Non-pigmented ciliary epithelial cell (primary cell): ENCODE measurements at places on chromosomes 3 and 15.

DNA sequence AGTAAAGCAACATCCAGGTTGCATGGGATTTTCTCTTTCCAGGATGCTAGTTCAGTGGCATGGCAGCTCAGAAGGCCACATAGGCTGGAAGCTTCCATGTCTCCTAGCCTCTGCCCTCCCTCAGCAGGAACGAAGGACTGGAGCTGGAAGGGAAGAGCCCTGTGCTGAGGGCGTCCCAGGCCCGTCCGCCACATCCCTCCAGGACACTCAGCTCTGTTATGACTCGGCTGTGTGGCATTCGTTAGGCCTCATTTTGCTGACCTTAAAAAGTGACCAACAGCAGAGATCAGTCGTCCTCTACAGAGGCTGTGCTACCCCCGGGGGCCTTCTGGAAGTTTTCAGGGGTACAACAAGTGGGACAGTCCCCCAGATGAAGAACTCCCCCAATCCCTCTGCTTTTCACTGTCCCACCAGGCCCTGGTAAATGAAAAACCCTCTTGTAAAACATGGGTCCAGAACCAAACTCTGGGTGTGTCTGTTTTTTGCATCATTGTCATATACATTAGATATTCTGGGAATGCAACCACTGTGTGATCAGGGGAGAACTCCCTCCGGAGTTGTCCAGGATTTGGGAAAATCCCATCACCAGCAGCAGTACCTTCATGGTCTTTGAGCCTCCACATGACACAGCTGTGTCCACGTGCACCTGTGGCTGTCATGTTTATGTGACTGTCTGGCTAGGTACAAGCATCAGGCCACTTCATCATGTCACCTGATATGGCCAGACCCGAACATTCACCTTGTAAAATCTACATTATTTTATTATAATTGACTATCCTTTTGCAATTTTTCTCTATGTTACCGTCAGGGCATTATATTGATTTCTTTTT, 149.9 kb downstream of the OR4M2 start:
- DNase-seq = no peak

DNA sequence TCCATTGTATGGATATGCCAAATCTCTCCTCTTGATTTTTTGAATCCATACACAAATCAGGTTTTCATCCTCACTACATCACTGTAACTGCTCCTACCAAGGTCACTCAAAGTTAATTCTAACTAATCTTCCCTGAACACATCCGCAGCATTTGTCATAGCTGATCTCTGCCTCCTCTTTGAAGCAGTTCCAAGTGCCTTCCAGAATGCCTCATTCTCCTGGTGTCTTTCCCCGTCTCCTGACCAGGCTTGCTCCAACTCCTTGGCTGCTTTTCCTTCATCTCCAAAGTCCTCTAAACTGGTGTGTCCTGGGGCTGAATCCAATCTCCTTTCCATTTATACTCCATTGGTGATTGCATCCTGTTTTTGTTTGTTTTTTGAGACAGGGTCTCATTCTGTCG, 26.8 kb downstream of the KLHDC8B start:
- DNase-seq = no peak

GRCh38 chr15:56783156-56783856, 50.0 kb upstream of the ZNF280D start:
- DNase-seq = no peak

DNA sequence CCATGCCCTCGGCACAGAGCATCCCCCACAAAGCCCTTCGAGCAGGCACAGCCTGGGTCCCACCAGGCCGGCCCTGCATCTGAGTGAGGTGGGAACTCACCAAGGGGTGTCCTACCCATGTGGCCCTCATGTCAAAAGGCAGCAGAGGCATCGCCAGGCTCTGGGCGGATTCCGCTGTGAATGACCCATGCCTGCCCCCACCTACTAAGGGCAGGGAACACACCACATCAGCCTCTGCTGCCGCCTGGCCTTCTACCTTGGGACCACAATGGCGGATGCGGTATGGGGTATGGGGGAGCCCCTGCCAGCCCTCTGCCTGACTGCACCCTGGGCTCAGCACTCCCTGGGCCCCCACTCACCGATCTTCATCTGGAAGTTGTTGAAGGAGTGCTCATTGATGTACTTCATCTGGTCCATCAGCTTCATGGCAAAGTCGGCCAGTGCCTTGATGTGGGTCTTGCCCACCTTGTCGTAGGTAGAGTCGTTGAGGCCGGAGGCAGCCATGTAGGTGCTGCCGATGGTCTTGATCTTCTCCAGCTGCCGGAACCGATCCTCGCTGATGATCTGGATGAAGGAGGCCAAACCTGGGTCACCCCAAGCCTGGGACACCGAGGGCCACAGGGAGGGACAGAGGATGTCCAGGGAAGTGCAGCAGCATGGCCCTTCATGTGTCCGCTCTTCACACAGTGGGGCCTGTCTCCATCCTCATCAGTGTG, 87.8 kb downstream of the SEC22A start:
- DNase-seq = no peak

DNA sequence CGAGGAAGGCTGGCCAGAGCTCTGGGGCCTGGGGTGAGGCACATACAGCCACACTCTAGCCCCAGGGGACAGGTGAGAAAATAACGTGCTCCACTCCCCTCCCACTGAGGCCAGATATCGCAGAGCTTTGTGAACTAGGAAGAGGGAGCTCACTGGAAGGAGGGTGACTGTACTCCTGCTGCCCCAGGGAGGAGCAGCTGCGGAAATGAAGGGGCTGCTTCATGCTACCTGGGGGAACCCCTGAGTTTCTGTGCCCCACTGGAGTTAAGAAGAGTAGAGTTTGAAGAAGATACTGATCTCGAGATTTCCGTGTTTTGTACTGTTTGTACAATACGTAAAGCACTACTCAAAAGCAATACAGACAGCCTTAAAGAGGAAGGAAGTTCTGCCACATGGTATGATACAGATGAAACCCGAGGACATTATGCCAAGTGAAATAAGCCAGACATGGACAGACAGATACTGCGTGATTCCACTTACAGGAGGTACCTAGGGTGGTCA, 44.6 kb downstream of the CMTM6 start:
- no peak for DNase-seq

- DNase-seq = no peak
Measured at GRCh38 chr15:39638041-39638440, 57.2 kb downstream of the THBS1 start.

DNA sequence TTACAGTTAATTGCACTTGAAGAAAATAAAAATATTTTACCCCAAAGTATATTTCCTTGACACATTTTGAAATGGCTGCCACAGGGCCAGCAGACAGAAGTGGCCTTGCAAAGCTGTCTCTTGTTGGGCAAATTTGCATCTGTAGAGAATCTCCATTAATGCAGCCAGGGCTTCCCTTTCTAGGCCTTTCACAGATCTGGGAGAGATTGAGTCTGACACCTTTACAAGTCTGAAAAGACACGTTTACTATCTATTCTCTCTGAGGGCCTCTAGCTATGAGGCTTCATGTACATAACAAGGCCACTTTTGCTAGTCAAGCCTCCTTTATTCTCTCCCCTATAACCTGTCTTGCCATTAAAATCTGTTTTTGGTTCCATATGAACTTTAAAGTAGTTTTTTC, 135.9 kb downstream of the ANO10 start:
- DNase-seq = no peak

GRCh38 chr3:154795582-154795981, 284.5 kb upstream of the MME start:
- peak; percentile 98 for DNase-seq

GRCh38 chr15:81155375-81156218, 21.5 kb downstream of the CFAP161 start:
- DNase-seq = peak; percentile 35

DNA sequence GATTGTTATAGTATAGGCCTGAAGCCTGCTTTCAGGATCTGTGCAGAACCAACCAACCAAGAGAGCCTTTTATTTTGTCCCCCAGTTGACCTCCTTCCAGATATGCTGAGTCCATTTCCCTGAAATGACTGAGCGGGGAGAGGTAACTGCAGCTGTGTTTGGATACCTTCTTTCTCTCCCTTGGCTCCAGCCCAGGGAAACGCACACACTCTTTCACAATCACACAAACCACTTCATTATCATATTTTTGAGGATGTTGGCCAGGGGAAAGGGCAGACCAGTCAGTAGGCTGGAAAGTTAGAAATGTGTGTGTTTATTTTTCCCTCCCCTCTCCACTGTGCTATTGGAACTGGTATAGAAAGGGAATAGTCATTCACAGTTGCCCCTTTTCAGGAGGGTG, 417.7 kb upstream of the TBL1XR1 start:
- DNase-seq = peak; percentile 99

DNA sequence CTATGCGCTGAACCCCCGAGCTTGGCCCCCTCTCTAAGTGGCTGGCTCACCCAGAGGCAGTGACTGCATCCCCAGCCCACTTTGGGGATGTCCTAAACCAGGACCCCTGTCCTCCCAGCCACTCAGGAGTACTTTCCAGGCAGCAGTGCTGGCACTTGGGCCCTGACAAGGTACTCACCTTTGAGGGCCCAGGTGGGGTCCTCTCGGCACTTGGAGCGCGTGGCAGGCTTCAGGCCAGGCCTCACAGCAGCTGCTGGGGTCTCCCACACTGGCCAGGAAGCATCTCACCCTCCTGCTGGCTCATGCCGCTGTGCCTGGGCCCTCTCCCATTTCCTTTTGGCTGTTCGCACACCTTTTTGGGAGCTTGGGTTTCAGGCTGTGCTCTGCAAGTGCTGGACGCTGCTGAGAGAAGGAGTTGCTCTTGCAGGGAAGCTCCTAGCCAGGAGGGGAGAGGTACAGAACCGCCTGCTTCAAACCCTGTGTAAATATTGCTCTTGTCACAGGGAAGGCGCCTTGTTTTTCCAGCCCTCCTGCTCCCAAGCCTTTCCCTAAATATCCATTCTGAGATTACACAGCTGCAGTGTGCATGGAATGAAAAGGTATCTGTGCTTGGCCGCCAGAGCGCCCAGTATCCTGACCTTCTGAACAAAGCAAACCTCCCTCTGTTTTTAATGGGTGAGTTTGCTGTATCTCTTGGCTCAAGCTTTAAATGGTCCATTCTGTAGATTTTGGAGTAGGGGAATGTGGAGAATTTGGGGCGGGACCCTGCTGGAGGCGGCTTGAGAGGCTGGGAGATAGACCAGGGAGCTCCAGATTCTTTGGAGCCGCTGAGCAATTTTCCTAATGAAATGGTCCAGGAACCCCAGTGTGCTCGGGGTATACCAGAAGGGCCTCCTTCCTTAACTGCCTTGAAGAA, 45.6 kb downstream of the DNASE1L3 start:
- no peak for DNase-seq

GRCh38 chr15:75452364-75452864, 924 bp upstream of the SIN3A start:
- DNase-seq = no peak

- DNase-seq = no peak
Measured at GRCh38 chr3:78632925-78633553, 1134.8 kb downstream of the ROBO1 start.

DNA sequence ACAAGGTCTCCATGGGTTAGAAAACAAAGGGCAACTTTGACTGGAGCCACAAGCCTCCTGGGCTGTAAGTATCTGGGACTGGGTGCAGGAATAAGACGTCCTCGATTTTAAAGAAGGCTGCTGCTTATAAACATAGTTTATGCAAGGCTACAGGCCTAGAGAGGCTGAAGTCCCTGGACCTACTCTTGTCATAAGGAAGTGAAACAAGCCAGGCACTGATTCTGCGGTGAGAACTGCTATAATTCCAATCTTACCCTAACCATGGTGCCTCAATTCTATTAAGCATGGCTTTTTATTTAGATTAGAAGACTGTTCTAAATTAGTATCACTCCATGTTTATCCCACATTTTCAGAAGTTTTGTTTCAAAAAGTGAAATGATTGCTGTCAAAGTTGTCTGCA, 777.6 kb downstream of the PLOD2 start:
- no peak for DNase-seq

- DNase-seq = no peak
Measured at GRCh38 chr15:90868261-90868689, at the start of gene FURIN. Gene FURIN (plus strand): TSS chr15:90868588. CDS start chr15:90875741, 7,153 bp downstream.

GRCh38 chr3:77052051-77052501, 12.2 kb downstream of the ROBO2 start:
- no peak for DNase-seq

DNA sequence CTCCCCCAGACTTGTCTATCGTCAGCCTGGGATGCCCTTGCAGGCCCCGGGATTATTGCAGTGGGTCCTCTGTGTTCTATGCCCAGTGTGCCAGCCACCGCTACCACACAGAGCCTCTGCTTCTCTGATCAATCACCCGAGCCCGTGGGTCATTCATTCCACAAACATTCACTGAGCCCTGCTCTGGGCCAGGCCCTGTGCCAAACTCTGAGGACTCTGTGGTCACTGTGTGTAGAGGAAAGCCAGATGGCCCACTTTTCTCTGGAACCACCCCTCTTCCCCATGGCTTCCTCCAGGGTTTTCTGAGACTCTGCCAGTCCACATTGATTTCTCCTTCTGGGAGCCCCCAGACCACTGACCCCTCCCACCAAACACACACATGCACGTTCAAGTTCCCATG, 55.5 kb downstream of the BSN start:
- no peak for DNase-seq

GRCh38 chr15:70121624-70122302, 24.0 kb upstream of the TLE3 start:
- no peak for DNase-seq

DNA sequence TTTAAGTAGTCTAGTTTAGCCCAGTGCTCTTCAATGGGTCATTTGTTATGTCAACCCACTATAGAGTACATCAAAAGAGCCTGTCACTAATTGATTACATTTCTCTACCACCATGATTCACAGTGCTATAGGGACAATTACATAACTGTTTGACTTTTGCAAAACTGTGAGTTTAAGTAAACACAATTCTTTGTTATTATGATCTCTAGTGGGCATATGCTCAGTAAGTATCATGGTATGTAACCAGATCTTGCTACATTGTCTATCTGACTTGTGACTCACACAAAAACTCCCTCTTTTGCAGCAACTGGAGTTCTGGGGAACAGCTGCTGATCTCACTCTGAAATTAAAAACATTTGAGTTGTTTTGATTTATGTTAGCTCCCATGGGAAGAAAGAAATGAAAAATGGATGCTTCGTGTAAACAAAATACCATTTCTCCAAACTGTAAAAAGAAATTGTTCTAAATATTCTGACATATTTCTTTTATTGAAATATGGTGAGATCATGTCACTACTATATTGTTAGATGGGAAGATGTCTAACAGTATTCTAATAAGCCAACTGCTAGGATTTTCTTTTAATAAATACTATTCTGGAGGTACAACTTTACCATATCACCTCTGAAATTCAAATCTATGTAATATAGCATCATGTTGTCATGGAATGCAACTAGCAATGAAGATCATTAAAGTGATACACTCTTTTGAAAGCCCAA, 470.4 kb downstream of the ROBO1 start:
- peak; percentile 89 for DNase-seq

- no peak for DNase-seq
Measured at GRCh38 chr3:94115482-94115881, 52.6 kb downstream of the NSUN3 start.

- no peak for DNase-seq
Measured at GRCh38 chr3:196081002-196081833, 672 bp downstream of the TFRC start.

DNA sequence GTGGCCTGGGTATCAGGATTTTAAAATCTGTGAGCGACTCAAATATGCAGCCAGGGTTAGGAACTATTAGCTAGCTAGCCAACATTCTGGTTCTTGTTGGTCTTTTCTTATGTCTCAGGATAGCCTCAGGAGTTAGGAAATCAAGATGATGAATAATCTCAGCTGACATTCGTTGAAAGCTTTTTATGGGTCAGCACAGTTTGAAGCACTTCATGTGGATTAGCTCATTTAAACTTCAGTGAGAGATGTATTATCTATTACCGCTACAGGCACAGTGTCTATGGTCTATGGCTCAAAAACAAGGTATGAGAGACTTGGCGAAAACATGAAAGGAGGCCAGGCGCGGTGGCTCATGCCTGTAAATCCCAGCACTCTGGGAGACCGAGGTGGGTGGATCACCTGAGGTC, 187.5 kb upstream of the THRB start:
- DNase-seq = peak; percentile 69

- DNase-seq = no peak
Measured at GRCh38 chr3:171842864-171843518, at the start of gene TMEM212. Gene TMEM212 (plus strand): TSS chr3:171843349. CDS start chr3:171843384, 35 bp downstream.
